ENCODE measurements at places on chromosomes 1 and 21.

DNA sequence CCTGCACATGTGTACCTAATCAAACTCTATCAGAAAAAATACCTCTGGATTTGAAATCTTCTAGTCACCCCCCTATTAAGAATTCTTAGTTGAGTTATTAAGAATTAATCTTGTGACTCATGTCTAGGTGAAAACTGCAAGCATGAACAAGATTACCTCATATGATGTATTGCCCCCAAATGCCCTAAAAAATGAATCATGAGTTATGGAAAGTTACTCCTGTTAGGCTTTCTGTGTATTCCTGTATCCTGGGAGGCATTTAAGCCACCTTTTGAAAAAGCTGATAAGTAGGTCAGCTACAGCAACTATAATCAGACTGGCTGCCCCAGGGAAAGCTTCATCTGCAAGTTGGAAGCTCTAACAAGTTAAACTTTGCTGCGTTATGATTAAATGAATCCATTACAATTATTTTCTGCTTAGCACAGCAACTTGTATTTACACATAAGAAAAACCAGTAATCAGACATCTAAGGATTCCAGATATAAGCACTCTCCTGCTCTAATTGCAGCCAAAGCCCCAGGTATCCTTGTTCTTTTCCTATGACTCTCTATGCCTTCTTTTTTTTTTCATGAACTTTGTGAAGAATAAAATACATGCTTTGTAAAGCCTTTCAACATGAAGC is 147.7 kb downstream of the NTPCR start:
- no peak for DNase-seq

GRCh38 chr1:199287206-199287605 is 648.4 kb downstream of the PTPRC start:
- DNase-seq: no peak

DNA sequence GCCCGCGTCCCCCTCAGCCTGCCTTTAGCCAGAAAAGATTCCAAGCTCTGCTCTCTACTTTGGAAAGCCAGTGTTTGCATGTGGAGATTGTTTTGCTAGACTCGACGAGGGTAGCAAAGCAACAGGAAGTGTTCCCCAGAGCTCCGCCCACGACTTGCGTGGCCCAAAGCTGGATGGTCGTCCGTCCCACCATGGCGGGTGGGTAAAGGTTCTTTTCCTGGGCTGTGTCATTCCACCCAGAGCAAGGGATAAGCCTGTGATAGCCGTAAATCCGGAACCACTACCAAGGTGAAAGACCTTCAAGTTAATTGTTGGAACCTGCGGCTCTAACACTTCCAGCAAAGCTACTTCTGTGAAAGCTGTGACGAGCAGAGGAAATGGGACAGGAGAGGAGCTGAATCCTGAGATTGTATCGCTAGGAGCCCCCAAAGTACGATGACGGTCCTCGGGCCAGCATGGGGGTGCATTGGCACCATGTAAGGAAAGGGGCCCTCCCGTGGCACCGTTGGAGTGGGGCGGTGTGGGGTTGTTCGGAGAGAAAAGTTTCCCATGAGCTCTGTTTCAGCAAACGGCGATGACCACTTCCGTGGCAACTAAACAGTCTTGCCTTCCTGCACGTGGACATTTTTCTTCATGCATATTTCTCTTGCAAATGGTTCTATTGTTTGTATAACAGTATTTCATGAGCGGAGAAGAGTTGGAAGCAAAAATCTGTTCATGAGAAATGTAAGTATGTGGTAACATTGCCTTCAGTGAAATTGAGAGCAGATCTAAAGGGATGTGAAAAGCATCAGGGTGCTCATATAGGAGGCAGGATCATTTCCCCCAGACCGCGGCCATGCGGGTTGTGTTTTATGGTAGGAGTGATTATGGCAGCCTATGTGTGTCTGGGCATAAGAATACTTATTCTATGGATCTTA is 8.4 kb downstream of the MX2 start:
- no peak for DNase-seq

DNA sequence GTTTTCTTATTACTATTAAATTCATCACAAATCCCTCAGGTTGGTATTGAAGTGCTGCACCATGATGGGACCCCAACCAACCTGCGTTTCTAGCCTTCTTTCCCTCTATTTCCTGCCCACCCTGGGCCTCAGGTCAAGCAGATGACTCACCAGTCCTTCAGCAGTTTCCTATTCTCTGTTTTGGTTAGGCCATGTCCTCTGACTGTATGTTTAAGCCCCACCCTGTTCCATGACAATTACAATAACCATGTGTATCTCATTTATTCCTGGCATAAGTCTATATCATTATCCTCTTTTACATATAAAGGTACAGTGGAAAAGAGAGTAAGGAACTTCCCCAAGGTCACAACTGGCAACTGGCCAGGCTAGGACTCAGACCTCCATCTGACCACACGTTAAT is 5.3 kb upstream of the FAM78B start:
- DNase-seq: no peak

- no peak for DNase-seq
These were observed 54.5 kb upstream of the PTGFRN start for GRCh38 chr1:116855191-116855619.

DNA sequence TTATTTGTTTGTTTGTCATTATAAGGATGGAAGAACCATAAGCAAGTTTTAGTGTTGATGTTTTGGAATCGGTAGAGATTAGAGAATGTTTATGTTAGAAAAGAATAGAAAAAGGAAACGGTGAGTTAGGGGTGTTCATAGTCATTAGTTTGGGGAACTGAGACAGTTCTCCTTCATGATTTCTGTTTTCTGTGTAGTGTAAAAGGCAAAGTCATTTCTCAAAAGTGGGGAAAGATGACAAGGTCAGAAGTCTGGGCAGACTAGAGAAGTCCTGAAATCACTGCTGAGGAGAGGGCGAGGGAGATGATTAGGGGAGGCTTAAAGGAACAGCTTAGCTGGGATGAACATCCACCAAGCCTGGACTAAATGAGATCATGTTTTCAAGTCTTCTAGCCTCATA is 498.9 kb downstream of the TTLL7 start:
- no peak for DNase-seq

GRCh38 chr1:14149431-14149830 is 449.1 kb upstream of the KAZN start:
- no peak for DNase-seq

DNA sequence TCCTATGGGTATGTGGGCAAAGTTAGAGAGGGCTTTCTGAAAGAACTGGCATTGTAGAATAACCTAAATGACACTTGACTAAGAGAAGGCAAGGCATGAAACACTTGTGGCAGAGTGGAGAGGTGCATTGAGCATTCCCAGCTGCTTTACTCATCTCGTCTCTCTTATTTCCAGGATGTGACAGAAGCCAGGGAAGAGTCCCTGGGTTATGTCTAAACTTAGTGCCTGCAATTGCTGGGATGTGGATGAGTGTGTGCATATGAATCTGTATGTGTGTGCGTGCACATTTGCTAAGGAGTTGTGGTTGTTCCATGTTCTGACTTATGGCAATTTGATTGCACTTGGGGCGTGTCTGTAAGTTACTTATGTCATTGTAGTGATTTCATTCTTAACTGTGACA is 1326.5 kb upstream of the B3GALT2 start:
- DNase-seq: no peak

DNA sequence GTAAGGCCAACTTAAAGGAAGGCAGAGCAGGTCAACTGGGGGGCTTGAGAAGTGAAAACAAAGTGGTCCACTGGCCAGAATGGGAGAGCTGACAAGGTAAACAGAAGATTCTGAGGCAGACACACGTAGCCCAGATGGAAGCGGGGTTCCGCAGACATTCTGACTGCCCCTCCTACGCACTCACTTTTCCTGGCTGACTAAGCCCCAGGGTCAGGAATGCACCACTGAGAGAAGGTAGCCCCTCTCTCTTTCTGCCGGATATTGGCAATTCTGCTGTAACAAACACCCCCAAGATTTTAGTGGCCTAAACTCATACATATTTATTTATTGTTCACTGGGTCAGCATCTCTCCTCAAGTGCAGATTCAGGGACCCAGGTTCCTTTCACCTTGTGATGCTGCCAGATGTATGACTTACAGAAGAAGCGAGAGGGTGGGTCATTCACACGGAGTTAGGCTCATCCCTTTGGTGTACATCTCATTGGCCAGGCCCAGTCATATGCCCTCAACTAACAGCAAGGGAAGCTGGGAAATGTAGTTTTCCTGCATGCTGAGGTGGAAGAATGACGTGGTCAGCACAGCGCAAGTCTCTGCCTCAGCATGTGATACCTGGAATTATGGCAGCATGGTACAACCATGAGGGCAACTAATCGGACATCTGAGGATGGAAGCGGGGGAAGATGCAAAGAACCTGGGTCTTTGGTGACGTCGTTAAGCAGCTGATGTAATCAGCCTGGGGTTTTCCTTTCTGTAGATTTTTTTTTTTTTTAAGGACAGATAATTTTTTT is 43.4 kb upstream of the MRPS6 start:
- DNase-seq: peak; percentile 84

DNA sequence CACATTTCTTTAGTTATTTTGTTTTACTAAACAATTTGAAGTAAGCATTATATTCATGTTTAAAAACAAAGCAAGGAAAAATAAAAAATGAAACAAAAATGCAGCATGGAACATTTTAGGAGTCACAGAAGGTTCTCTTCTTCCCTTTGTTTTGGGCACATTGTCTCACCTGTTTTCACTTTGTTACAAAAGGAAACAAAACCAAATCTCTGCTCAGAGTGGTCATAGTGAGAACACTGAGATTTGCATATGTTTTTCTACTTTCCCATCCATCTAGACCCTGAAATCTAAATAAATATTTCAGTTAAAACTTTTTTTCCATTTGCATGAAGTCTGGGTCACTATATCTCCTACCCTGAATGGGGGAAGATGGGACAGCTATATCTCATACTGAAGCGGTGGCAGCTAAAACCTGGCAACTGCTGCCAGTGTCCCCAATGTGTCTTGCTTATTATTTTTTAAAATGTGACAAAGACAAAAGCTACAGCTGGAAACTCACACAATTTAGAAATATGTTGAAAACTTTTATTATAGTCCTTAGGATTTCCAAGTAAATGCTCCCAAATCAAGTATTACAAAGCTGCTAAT is 3.5 kb downstream of the EXOC8 start:
- no peak for DNase-seq

DNA sequence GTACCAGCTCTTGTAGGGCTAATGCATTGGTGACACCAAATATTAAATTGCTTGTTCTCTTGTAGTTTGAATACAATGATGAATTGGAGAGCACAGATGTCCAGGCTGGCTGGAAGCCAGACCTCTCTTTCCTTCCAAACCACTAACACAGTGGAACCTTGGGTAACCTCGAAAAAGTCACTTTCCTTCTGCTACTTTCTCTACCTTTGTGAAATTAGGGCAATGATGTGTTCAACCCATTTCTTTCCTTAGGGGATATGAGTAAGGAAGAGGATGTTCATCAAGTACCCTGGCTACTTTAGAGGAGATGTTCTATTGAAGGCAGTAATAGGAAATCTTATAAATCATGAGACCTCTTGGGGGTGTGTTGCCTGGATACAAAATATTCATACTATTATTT is 55.7 kb downstream of the XCL2 start:
- no peak for DNase-seq

DNA sequence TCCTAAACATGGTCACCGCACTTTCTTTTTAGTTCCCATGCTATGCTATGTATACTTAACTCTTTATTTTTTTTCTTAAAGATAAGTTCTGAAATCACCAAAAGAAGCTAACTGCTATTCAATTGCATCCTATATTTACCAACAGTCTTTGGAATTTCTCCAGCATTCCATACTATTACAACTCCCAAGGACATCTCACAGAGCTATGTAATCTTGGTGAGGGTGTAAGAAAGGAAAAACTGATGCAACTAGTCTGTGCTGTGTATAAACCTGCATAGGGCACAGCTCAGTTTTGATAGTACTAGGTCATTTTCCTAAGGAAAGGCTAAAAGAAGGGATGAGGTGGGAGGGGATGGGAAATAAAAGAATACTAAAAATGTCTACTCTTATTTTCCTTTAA is 78.0 kb downstream of the PTPN14 start:
- DNase-seq: no peak

DNA sequence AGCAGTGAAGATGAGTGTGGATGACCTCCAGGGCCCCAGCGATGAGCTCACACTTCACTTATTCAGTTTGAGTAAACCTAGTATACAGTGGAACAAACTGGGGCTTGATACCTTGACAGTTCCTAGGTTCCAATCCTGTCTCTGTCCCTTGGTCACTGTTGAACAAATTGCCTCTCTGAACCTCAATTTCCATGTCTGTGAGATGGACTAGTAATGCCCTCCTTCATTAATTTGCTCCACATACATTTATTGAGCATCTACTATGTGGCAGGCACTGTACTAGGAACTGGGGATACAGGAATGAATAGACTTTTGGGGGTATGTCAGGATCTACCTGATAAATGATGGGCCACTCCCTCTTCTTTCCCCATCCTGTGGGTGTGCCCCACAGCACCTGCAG is 57.3 kb downstream of the SDC3 start:
- no peak for DNase-seq

DNA sequence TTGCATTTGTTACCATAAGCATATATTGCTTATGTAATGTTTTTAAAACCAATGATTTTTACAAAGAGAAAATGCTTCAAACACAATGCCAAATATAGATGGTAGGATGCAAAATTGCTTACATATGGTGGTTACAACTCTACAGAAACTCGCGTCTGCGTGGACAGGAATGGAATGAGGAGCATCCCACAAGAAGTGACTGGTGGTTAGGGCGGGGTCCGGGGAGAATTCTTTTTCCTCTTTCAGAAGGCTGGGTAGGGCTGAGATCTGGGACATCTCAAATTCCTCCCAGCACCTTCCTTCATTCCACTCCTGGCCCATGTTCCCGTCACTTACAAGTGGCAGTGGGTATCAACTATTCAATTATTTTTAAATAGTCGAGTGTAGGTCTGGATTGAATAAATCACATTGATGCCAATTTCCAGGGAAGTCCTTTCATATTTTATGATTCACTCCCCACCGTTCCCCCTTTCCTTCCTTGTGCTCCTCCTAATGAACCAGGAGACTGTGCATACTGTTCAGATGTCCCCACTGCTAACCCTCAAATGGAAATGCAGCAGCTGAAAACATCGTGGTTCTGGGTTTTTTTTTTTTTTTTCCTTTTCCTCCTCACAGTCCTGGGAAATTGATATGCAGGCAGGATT is 174.5 kb upstream of the POU3F1 start:
- DNase-seq: no peak
